ENCODE measurements at places on chromosomes 12 and 14.
A peak's percentile ranks its signal among the peaks of the same experiment; 100 is the strongest.

DNA sequence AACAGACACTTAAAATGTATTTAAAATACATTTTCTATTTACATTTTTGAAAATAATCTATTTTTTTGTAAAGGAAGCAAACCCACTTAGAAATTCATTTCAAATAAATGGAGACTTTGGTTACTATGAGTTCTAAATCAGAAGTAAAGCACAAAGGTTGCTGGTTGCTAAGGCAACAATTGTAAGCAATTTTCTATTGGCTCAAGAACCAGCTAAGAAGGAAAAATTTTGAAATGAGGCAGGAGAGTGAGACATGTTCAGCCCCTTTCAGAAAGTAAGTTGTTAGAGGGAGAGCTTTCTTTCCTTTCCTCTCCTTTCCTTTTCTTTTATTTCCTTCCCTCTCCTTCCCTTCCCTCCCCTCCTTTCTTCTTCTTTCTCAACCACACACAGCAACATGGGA, 80.7 kb downstream of the PRMT8 start:
- no peak for DNase-seq

DNA sequence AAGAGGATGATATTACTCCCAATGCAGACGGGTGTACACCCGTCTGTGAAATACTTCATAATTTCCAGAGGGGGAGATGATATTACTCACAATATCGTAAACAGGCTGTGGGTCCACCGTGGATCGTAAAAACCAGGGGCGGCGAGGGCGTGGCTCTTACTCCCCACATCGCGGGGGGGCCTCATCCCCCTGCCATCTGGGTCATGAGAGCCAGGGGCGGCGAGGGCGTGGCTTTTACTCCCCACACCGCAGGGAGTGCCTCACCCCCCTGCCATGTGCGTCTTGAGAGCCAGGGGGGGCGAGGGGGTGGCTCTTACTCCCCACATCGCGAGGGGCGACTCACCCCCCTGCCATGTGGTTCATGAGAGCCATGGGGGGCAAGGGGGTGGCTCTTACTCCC, 86.2 kb upstream of the GNG2 start:
- no peak for DNase-seq

DNA sequence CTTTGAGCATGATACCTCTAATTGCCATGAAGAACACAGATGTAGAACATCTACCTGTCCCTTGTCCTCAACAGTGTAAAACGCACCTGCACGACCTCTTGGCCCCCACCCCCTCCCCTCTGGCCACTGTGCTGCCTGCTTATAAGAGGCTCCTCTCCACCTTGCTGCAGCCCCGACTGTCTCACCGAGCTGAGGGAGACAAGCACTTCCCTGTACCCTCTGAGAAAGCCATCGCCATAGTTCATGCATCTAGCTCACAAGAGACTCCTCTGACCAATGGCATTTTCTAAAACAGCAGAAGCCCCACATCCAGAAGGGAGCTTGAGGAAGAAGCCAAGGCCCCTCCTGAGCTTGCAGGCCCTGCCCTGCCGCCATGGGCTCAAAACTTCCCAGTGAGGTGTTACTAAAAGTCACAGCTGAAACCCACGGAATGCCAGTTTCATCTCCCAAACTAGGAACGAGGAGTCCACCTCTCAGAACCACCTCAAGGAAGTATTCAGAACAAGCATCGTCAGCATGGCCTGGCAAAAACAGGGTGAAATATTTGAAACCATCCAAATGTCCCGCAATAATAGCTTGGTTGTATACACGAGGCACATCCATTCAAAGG, 21.5 kb upstream of the ANO2 start:
- no peak for DNase-seq

GRCh38 chr14:24056800-24057184, 5.0 kb downstream of the CARMIL3 start:
- DNase-seq: no peak

GRCh38 chr14:100439781-100440180, 116.6 kb downstream of the SLC25A47 start:
- DNase-seq: no peak

GRCh38 chr12:6927379-6928021, at the start of gene ATN1:
TSS of gene ATN1 (plus strand) at chr12:6927959. CDS start at chr12:6934002, 6,043 bp downstream.
- peak; percentile 57 for DNase-seq

DNA sequence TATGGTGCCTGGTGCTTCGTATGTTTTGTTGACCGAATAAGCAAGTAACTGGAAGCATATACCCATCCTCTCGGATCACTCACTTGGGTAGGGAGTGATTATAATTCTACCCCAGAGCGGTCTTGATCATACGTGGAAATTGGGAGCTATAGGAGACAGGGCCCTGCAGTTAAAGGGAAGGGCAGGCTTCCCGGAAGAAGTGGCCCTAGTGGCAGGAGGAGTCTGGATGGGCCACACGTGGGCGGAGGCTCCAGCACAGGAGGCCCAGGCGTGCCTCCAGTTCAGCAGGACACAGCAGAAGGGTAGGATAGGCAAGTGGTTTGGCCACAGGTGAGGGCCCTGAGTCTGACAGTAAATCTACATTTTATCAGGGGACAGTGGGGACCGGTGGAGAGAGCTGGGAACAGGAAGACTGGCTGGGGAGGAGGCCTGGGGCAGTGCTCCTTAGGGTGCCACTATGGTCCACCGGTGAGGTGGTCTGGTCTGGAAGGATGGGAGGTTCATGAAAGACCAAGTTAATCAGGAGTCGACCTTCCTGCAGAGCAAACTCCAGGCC, 23.5 kb upstream of the YY1 start:
- no peak for DNase-seq

DNA sequence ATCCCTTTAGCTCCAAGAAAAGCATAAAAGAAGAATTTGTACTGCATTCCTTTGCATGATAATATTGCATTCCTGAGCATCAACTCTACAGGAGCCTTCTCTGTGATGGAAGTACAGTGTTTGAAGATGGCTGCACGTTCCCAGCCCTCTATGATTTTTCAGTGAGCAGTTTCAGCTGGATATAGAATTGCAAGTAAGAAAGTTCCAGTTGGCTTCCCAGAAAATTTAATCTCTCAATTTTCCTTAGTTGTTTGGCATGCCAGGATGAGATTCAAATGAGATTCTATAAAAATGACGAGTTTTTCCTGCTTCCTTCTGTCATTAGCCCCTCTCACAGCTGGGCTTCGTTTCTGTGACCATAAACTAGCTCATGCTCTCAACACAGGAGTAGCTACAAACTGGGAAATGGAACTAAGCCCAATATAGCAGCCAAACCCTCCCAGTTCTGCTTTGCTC, 109.9 kb downstream of the TTC8 start:
- DNase-seq: no peak

GRCh38 chr12:98456041-98456440, 59.3 kb upstream of the TMPO start:
- DNase-seq: no peak
